CD4-positive, alpha-beta T cell treated with Interleukin-12 subunit alpha and Interleukin-12 subunit beta, for 1 hour (primary cell): ENCODE measurements at places on chromosomes 4 and X.

DNA sequence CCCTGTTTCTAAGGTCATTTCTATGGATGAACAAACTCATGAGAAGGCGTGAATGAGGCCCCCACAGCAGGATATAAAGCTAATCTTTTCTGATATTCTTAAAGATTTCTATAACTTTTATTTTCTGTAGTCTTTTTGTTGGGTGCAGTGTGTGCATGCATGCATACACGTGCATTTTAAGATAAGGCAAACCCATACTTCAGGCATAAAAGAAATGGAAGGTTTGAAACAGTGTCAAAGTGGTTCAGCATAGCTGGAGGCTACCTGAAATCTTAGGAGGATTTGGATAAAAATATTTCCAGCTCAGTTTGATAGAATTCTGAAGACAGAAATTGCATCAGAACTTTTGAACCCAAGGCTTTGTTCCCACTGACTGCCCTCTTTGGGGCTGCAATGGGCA lies 119.7 kb downstream of the PDHA2 start:
- no peak for DNase-seq

- no peak for DNase-seq
Observed at GRCh38 chr4:47703956-47704355, 133.9 kb downstream of the CORIN start.

DNA sequence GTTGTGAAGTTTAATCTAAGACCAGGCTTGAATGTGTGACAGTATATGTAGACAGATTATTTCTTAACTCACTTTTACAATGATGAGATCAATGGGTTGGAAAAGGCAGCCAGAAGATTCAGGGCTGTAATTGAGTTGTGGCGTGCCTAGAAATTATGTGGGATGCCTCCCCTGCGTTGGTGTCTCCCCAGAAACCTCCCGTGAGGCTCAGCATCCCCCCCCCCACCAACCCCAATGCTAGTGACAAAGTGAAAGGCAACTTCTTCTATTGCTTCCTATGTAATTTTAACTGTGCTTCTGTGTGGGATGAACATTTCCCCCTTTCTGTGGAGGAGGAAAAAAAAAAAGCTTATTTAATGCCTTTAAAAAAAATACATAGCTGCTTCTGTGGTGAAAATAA lies 297.9 kb downstream of the ARHGAP10 start:
- DNase-seq, result no peak

DNA sequence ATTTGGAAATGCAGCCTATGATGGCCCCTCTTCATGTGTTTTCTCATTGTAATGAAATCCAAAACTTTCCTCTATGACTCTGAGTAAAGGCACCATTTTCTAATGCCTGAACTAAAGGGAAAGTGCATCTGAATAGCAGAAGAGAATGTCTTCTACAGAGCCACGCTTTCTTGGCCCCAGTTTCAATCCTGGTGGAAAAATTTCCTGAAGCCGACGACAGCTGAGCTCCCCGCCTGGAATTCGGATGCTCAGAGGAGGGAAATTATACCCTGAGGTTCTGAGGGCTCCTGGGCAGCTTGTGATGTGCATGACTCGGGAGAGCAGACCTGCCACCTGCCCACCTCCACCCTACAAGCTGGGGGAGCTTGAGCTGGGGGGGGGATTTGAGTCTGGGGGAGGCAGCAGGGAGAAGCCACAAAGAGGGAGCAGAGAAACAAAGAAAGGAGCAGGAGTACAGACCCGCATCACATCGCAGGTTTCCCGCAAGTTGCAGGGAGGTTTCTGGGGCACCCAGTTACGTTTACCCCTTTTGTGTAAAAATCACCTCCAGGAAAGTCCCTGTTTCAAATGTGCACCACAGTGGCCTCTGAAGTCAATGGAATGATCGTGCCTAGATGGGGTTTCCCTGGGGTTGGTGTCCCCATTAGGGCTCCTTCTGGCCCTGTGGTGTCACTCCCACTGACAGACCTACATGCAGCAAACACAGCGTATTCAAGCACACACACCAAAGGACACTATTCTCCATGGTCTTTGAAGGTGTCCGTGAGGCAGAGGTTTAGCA lies 145.6 kb upstream of the RBPJ start:
- DNase-seq, result peak; percentile 52

DNA sequence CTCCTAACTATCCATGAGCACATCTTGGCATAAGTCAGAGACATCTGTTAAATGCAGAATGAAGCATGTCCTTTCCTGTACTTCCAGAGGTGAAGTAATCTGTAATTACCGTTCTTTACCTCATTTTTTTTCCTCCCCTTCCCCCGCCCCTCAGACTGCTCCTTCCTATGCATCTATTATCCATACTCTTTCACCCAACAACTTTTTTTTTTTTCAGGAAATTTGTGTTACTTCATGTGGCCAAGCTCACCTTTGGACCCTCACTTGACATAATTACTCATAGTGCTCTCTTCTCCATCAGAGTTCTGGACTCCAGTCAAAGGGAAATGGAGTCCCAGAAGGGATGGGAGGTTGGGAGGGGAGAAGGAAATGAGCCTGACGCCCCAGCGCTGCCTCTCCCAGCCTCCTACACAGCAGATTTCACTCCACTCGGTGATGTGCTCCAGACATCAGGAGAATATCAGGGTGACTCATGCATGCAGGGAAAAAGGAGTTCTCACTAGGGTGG lies 568.8 kb downstream of the STIM2 start:
- no peak for DNase-seq

GRCh38 chrX:103453655-103454054 lies 65.6 kb downstream of the RAB40A start:
- DNase-seq, result no peak

- no peak for DNase-seq
Observed at GRCh38 chr4:41431276-41431675, 106.7 kb upstream of the LIMCH1 start.

GRCh38 chr4:127810551-127810950 lies 28.4 kb downstream of the HSPA4L start:
- no peak for DNase-seq

GRCh38 chr4:7815562-7815961 lies 124.1 kb downstream of the AFAP1 start:
- no peak for DNase-seq

- no peak for DNase-seq
Observed at GRCh38 chr4:19030048-19030447, 1008.5 kb upstream of the LCORL start.

DNA sequence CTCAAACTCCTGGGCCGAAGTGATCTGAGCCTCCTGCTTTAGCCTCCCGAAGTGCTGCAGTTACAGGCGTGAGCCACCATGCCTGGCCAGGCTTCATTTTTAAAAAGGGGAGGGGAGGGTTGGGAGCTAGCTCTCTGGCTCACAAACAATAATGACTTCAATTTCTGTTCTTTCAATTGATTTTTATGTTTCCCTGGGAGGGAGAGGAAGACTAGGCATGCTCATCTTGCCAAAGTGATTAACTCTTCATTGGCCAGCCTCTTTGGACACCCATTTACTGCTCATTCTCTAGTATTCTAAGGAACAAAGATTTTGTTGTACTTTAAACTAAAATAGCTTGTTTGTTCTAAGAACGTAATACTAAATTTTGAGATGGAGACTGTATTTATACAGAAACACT lies 43.4 kb upstream of the TRIM2 start:
- no peak for DNase-seq

- DNase-seq, result peak; percentile 87
Observed at GRCh38 chr4:89303177-89303576, 4.4 kb downstream of the GPRIN3 start.

GRCh38 chr4:153326513-153326912 lies 18.0 kb upstream of the MND1 start:
- no peak for DNase-seq

DNA sequence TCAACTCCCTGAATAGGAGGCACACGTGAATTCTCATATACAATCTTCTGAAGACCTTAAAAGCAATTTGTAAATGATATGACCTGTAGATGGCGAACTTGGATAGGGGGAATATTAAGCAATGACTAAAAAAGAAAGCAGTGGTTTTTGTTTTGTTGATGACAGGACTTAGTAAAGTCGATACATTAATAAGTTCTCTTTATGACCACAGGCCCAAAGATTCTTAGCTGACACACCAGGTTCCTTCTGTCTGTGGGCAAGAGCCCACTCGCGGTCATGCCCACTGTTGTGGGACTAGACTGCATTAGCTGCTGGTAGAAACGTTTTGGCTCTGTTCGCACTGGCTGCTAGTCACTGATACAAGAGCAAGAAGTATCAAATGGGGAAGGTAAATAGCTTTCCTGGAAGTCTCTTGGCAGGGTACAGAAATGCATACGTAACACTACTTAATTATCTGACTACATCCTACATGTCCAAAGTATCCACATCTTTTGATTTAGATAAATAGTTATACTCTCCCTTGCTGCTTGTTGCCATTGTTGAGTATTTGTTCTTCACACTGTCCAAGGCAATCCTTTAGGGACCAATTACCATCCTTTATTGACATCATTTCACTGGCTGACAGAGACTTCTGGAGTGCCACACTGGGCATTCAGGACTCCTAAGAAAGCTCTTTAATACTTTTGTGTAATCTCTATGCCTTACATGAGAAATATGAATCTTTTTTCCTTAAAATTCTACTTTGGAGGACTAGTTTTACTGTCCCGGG lies 31.0 kb downstream of the ALPK1 start:
- DNase-seq, result peak; percentile 60

- DNase-seq, result no peak
Observed at GRCh38 chrX:2689773-2690666, 1.1 kb upstream of the CD99 start.

DNA sequence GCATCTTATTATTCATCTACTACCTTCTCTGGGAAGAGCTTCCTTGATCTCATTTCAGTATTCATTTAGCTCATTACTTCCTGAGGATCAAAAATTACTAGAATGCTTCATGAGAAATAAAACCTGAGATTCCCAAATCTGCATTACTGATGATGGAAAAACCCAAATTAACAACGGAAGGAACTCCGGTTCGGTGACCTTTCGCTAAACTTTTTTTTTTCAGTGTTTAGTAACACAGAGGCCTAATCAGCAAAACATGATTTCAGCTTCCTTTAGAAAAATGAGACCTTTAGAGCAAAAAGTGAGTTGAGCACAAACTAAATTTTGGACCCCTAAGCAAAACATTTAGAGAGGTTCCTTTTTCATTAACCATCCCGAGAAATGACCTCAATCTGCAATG lies 229.2 kb downstream of the MAML3 start:
- no peak for DNase-seq

- DNase-seq, result no peak
Observed at GRCh38 chr4:176538217-176538925, 218.6 kb downstream of the SPCS3 start.

- DNase-seq, result no peak
Observed at GRCh38 chr4:53734584-53735353, 143.5 kb upstream of the LNX1 start.

DNA sequence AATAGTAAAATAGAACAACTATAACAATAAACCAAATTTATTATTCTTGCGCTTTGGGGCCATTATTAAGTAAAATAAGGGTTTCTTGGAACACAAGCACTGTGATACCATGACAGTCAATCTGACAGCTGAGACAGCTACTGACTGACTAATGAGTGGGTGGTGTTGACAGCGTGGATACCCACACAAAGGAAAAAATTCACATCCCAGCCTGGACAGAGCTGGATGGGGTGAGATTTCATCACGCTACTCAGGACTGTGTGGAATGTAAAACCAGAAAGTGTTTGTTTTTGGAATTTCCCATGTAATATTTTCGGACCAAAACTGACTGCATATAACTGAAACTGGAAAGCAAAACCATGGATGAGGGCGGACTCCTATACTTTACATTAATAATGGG lies 48.8 kb downstream of the IGFBP7 start:
- no peak for DNase-seq
